Glomerular endothelial cell (primary cell): ENCODE measurements at places on chromosomes 13 and 19. TPM values are rescaled to one million over a fixed set of nuclear protein-coding genes. Genes with fewer than 3 reads are reported as not detected.

PEAK3 gene
- total RNA-seq, result 0.05 TPM in 1 of 2 replicates, not detected in the other

COX6B2 gene
- not detected in 2 replicates for total RNA-seq

ZNF556 gene
- not detected in 2 replicates for total RNA-seq

NRTN gene
- not detected in 2 replicates for total RNA-seq

FFAR1 gene
- total RNA-seq, result not detected in 2 replicates

LRRC25 gene
- total RNA-seq, result not detected in 2 replicates

UBE2L5 gene
- total RNA-seq, result 0.18 TPM in 1 of 2 replicates, not detected in the other

PNMA8B gene
- 0.18 and 0.29 TPM in 2 replicates for total RNA-seq

KLK15 gene
- not detected in 2 replicates for total RNA-seq

TPGS1 gene
- total RNA-seq, result 72.9 and 78.5 TPM in 2 replicates

HS6ST3 gene
- 0.12 and 0.29 TPM in 2 replicates for total RNA-seq

ADAMTSL5 gene
- 0.73 and 0.82 TPM in 2 replicates for total RNA-seq

ZNF331 gene
- total RNA-seq, result 6.2 and 8.3 TPM in 2 replicates

S1PR2 gene
- 1.8 and 3.4 TPM in 2 replicates for total RNA-seq

GGN gene
- 0.64 and 1.5 TPM in 2 replicates for total RNA-seq

GPR12 gene
- not detected in 2 replicates for total RNA-seq

WTIP gene
- 18.3 and 20.6 TPM in 2 replicates for total RNA-seq

TEX26 gene
- not detected in 2 replicates for total RNA-seq

PALM3 gene
- total RNA-seq, result not detected in 2 replicates

WDR87 gene
- not detected in 2 replicates for total RNA-seq

CGB8 gene
- total RNA-seq, result not detected in 2 replicates

SIGLEC12 gene
- not detected in 2 replicates for total RNA-seq

GFY gene
- not detected in 2 replicates for total RNA-seq

R3HDM4 gene
- 63.2 and 75.7 TPM in 2 replicates for total RNA-seq

NLRP11 gene
- not detected in 2 replicates for total RNA-seq

ZNF846 gene
- 5.1 and 23.7 TPM in 2 replicates for total RNA-seq

CLPTM1 gene
- 87.7 and 119 TPM in 2 replicates for total RNA-seq

IFI30 gene
- 13.4 and 21.0 TPM in 2 replicates for total RNA-seq

GATAD2A gene
- 97.8 and 102 TPM in 2 replicates for total RNA-seq

POU4F1 gene
- 0.12 TPM in 1 of 2 replicates, not detected in the other for total RNA-seq

SYDE1 gene
- total RNA-seq, result 39.4 and 54.2 TPM in 2 replicates

MCF2L gene
- 2.4 and 23.4 TPM in 2 replicates for total RNA-seq

CYP4F22 gene
- total RNA-seq, result 0.06 TPM in 1 of 2 replicates, not detected in the other

ACER1 gene
- not detected in 2 replicates for total RNA-seq

LAIR1 gene
- not detected in 2 replicates for total RNA-seq

KLK2 gene
- not detected in 2 replicates for total RNA-seq

CLEC4M gene
- total RNA-seq, result 0.19 and 0.64 TPM in 2 replicates

ZSCAN4 gene
- total RNA-seq, result not detected in 2 replicates

NCAN gene
- not detected in 2 replicates for total RNA-seq

THSD1 gene
- 26.4 and 39.4 TPM in 2 replicates for total RNA-seq

KLK12 gene
- not detected in 2 replicates for total RNA-seq

STARD13 gene
- total RNA-seq, result 20.6 and 28.4 TPM in 2 replicates

ELSPBP1 gene
- total RNA-seq, result not detected in 2 replicates

SIGLEC5 gene
- 0.93 TPM in 1 of 2 replicates, not detected in the other for total RNA-seq

ANGPTL8 gene
- not detected in 2 replicates for total RNA-seq

ZNF708 gene
- 6.2 and 10.6 TPM in 2 replicates for total RNA-seq

C19orf73 gene
- 1.9 and 3.3 TPM in 2 replicates for total RNA-seq

TTYH1 gene
- total RNA-seq, result not detected in 2 replicates

LIG1 gene
- total RNA-seq, result 42.9 and 47.3 TPM in 2 replicates

AMER2 gene
- total RNA-seq, result under 0.01 TPM in 1 of 2 replicates, not detected in the other

RFPL4A gene
- total RNA-seq, result not detected in 2 replicates

KCNK6 gene
- 12.8 and 13.5 TPM in 2 replicates for total RNA-seq

PCDH8 gene
- not detected in 2 replicates for total RNA-seq

ATP4B gene
- 0.58 TPM in 1 of 2 replicates, not detected in the other for total RNA-seq

CCDC194 gene
- total RNA-seq, result not detected in 2 replicates

ZNF560 gene
- total RNA-seq, result 0.15 and 0.23 TPM in 2 replicates

CKM gene
- not detected in 2 replicates for total RNA-seq

MYPOP gene
- total RNA-seq, result 6.0 and 7.4 TPM in 2 replicates

NCR1 gene
- total RNA-seq, result not detected in 2 replicates

SLITRK6 gene
- not detected in 2 replicates for total RNA-seq
